ENCODE measurements at places on chromosomes 1 and 21. TPM values are rescaled to one million over a fixed set of nuclear protein-coding genes. Genes with fewer than 3 reads are reported as not detected.

The FBXO44 gene
- total RNA-seq = 28.6 TPM

DNA sequence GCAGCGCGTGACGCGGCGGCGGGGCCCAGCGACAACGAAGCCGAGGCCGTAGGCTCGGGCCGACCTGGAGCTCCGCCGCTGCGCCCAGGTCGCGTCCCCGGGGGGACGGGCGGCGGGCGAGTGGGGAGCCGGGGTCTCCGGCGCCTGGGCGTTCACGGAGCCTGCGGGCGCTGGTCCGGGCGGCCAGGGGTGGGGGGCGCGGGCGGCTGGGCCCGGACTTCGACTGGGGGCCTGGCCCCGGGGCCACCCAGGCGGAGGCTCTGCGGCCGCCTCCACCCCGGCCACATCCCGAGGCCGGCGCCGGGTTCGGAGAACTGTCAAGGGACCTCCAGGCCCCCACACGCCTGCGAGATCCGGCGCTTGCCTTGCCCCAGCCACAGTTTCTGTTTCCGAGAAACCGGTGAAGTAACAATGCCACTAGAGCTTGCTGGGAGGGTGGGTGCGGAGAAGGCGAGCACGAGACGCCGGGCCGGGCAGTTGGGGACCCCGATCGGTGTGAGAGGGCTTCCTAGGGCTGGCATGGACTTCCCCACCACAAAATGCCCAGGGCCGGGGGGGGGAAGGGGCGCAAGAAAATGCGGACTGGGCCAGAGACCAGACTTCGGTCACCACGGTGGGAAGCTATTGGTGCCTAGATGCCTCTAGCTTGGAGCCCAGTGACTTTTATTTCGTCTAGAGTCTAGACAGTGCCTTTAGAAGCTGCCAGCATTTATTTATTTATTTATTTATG is 501 bp downstream of the FBXO6 start:
- H3K27me3 ChIP-seq = no peaks in the 10 kb centered on the region
- H3K4me1 ChIP-seq = peaks cover 19% of the 10 kb centered on the region
- H3K36me3 ChIP-seq = peaks cover 24% of the 10 kb centered on the region
- peak overlapping the region; percentile 83 for H3K4me3 ChIP-seq
- H3K27ac ChIP-seq = peak overlapping the region; percentile 95

DNA sequence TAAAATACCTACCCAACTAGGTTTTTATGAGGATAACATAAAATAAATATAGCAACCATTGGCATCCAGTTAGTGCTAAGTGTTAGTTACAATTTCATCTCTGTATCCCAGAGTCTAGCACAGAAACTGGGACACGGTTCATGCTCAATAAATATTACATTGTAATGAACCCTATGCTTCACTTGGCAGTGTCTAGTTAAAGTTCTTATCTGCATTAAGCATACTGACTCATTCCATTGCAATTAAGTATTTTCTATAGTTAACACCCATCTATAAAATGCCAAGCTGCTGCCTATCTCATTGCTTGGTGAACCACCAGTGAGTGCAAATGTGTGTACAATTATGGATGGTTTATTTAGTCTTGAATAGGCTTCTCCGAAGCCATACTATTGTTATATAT is 15.2 kb downstream of the CHML start:
- H3K27ac ChIP-seq = no peak overlapping the region
- H3K4me1 ChIP-seq = peaks cover 12% of the 10 kb centered on the region
- no peaks in the 10 kb centered on the region for H3K27me3 ChIP-seq

DNA sequence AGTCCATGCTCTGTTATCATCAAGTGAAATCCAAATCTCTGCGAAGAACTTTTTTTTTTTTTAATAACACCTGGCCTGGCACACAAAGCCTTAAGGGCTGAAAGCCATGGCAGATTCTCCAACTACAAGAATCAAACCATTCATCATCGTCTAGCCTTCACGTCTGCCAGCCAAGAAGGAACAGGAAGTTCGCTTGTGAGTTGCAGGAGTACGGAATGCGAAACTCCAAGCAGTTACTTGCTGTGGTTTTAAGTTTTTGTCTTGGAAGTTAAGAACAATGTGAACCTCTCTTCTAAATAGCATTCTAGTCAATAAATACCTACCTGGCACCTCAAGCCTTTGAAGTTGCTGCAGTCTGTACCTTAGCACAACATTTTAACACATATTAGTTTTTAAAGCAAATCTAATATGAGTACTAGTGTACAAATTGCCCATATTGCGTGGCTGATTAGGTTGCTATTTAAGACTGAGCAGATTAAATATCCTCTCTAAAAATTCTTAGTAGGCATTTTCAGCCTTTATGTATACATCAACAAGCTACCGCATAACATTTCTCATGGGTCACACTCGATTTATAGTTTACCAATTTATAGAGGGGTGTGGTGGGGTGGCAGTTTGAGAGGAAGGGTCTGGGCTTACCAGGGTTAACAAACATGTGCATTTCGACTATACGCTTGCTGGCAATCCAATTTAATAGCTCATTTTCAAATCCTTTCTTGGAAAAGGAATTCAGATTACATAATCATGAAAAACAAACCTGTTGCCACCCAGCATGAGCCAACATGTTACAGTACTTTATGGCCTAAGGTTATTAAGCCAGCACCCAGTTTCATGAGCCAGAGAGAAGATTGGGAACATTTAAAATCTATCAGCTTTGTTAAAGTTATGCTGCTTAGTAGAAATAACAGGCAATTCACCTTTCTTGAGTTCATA is 22.2 kb upstream of the PTPN14 start:
- H3K27me3 ChIP-seq = peaks cover 11% of the 10 kb centered on the region
- no peak overlapping the region for H3K27ac ChIP-seq
- no peaks in the 10 kb centered on the region for H3K4me1 ChIP-seq
- H3K4me3 ChIP-seq = no peak overlapping the region
- peaks cover 2% of the 10 kb centered on the region for H3K36me3 ChIP-seq

- H3K36me3 ChIP-seq = no peaks in the 10 kb centered on the region
- H3K4me1 ChIP-seq = no peaks in the 10 kb centered on the region
- H3K27me3 ChIP-seq = no peaks in the 10 kb centered on the region
- no peak overlapping the region for H3K27ac ChIP-seq
- no peak overlapping the region for H3K4me3 ChIP-seq
Measured at GRCh38 chr1:76474922-76475321, 392.4 kb upstream of the ST6GALNAC5 start.
